ENCODE measurements at places on chromosomes 4 and X.

DNA sequence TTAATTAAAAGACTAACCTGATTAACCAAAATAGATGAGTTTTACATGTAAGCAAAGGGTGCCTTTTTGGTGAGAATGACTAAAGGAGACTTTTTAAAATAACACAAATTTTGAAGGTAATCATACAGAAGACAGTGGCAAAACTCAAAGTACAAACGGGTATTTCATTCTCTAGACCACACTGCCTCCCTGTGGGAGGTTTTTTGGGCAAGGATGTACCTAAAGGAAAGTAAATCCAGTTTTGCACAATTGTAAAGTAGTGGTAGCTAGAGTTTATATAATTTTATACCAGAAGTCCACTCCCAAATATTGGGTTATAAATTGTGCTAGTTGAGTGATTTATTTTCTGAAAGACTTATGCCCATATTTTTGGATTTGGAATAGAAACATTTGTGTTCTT, 201.0 kb downstream of the PAPSS1 start:
- no peak for DNase-seq

DNA sequence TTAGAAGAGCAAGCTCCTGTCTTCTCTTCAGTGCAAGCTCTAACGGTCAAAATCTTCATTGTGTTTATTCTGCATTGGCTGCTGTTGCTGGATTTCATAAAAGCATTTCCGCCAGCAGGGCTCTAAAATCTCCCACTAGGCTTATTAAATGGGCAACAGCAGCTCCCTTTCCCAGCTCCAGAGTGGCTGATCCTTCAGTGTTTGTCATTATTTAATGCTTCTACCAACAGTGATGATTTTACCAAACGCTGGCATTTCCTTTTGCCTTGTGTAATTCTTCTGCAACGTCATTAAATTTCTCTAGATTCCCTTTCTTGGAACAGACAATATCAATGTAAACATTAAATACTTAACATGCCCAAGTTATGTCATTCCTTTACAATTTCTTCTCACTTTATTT, 20.1 kb downstream of the SLC7A11 start:
- DNase-seq = no peak

- DNase-seq = no peak
These were observed 179.3 kb upstream of the TECRL start for GRCh38 chr4:64588507-64588906.

DNA sequence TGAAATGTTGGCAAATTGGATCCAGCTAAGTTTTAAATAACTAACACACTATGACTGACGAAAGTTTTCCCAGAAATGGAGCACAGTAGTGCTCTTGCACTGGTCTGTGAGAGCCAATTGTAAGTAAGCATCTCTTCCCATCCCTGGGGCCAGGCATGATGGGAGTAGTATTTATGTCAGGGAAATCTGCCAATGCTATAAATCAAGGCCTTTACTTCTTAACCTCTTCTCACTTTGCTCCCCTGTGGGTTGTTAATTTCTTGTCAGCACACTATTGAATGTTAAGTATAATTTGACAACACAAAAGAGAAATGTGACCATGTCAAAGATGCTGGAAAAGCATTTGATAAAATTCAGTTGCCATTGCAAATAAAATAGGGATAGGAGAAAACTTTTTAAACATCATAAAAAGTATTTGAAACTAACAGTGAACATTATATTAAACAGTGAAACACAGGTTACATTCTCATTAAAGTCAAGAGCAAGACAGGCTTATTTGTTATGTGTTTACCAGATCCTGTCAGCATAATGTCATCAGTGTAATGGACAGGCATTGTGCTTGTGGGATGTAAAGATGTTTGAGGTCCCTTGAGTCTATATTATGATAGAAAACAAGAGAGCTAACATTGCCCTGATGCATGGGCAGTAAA, 5.0 kb downstream of the F8A1 start:
- no peak for DNase-seq

DNA sequence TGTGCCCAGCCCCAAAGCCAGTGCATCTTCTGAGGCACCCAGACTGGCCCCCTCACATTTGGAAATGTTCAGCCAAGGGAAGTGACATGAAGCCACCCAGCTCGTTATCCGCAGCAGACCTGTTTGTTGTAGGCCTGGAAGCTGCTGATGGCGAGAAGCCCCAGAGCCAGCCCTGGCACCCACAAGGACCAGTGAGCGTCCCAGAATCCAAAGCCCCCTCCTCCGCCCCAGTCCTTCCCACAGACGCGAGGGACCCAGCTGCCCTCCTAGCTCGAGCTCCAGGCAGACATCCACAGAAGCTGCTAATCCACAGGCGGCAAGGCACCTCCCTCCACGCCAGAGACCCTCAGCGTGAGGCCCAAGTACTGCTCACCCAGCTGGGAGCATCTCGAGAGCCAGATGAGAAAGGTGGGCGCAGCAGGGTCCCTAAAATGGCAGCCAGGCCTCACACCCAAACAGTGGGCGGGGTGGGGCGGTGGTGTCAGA, 7.4 kb downstream of the ABLIM2 start:
- no peak for DNase-seq

GRCh38 chr4:19736968-19737756, 514.5 kb upstream of the SLIT2 start:
- no peak for DNase-seq

DNA sequence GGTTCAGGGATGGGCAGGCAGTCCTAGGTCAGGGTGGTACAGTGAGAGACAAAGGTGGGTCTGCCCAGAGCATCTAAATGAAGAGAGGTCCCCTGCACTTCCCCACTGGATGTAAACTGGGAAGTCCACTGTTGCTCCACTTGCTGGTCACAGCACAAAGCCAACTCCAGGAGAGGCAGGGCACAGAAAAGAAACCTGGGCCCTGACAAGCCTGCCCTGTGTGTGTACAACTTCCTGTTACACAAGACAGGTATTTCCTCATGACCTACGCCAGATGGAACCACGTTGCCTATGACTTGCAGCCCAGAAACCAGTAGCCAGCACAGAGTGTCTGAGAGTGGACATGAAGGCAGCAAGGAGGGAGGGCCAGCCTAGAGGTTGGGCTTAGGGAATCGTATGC, 161.8 kb downstream of the SH3KBP1 start:
- DNase-seq = no peak

- no peak for DNase-seq
These were observed 622.7 kb downstream of the RAPGEF2 start for GRCh38 chr4:159725571-159725970.

- DNase-seq = no peak
These were observed 35.1 kb downstream of the FAM114A1 start for GRCh38 chr4:38902695-38903094.

DNA sequence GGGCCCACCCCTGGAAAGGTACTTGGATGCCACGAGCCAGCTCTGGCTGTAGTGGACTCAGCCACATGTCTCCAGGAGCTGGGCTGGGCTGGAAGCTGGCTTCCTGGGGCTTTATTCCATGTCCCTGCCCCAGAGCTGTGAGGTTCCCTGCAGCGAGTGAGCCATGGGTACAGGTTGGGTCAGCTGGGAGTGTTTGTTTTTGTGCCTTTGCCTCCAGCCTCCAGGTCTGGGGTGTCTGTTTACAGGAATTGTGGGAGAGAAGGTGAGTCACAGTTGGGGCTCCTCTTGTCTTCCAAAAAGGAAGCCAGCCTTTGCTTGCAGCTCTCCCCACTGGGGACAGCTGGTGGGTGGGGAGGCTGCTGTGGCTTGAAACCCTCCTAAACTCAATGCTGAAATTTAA, 21.5 kb downstream of the SORCS2 start:
- no peak for DNase-seq

- no peak for DNase-seq
These were observed 12.4 kb downstream of the YIPF6 start for GRCh38 chrX:68511255-68511654.

GRCh38 chr4:74640111-74640903, 154.0 kb downstream of the BTC start:
- no peak for DNase-seq

All from stimulated activated CD8-positive, alpha-beta memory T cell treated with anti-CD3 and anti-CD28 coated beads, Interleukin-4, amount 100 ng/mL, for 24 hours (primary cell).